PC-9 (cell line): ENCODE measurements at places on chromosomes 11 and 22.

DNA sequence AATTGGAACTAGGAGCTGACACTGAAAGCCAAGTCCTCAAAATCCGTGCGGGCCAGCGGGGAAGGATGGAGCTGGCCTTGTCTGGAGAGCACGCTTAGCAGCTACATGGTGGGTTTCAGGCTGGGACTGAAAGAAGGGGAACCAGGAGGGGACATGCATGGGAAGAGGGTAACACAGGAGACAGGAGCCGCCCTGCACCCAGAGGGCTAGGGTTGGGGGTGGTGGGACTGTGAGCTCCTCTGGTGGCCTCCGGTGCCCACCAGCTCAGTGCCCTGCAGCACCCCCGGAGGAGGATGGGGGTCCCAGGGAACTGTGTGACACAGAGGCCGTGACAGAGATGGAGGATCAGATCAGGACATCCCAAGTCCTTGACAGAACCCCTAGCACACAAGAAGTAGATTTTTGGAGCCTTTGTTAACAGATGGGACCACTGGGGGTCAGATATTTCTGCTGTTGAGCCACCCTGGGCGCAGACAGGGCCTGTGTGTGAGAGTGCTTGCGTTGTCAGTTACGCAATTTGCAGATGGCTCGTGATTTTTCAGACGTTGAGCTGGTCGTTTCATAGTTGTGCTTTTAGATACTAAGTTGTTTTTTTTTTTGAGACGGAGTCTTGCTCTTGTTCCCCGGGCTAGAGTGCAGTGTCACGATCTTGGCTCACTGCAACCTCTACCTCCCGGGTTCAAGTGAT, 21.3 kb upstream of the GRAMD4 start:
- no peak for DNase-seq

- no peak for DNase-seq
Measured at GRCh38 chr22:39852799-39853198, 40.8 kb downstream of the ENTHD1 start.

- DNase-seq: no peak
Measured at GRCh38 chr11:110046775-110047380, 46.3 kb upstream of the ZC3H12C start.

- no peak for DNase-seq
Measured at GRCh38 chr11:120365512-120365911, 29.3 kb downstream of the ARHGEF12 start.

GRCh38 chr11:16841984-16842383, 103.5 kb downstream of the C11orf58 start:
- DNase-seq: no peak
